EH (cell line): ENCODE measurements at places on chromosomes 12 and 14.

- DNase-seq = peak; percentile 75
These were observed 17.6 kb downstream of the NINJ2 start for GRCh38 chr12:645563-646071.

GRCh38 chr12:99736760-99737269, 89.3 kb downstream of the GARIN6 start:
- no peak for DNase-seq

- peak; percentile 74 for DNase-seq
These were observed 454.8 kb downstream of the AEBP2 start for GRCh38 chr12:19894050-19894449.

DNA sequence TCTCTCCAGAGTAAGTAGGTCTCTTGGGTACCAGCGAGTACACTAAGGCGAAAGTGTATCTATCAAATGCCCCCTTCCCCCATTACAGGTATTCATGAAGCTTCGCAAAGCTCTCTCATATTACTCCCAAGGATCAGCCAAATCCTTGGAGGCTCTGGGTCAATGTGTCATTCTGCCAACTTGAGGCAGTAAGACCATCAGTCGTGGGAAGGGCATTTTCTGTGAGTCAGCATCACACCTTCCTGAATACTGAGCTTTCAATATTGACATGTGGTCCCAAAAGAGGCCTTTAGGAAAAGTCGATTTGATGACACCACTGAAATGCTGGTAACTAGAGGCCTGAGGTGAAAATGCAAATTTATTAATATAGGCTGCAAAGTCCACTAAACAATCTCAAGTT, 323.9 kb downstream of the LRIG3 start:
- peak; percentile 11 for DNase-seq
